ENCODE measurements at places on chromosomes 7 and 10. TPM values are rescaled to one million over a fixed set of nuclear protein-coding genes. Genes with fewer than 3 reads are reported as not detected.

Gene NT5C2
- total RNA-seq: 121 TPM

Gene CRHR2
- total RNA-seq: not detected

Gene CCDC7
- total RNA-seq: 1.0 TPM

Gene TMEM176B
- total RNA-seq: 1.8 TPM

- DNase-seq: no peak
Observed at GRCh38 chr7:15306296-15306695, 255.5 kb downstream of the AGMO start.

GRCh38 chr7:49669692-49670260 is 103.7 kb upstream of the VWC2 start:
- no peak for DNase-seq

- no peak for DNase-seq
Observed at GRCh38 chr10:1137499-1138163, 81.4 kb downstream of the WDR37 start.

DNA sequence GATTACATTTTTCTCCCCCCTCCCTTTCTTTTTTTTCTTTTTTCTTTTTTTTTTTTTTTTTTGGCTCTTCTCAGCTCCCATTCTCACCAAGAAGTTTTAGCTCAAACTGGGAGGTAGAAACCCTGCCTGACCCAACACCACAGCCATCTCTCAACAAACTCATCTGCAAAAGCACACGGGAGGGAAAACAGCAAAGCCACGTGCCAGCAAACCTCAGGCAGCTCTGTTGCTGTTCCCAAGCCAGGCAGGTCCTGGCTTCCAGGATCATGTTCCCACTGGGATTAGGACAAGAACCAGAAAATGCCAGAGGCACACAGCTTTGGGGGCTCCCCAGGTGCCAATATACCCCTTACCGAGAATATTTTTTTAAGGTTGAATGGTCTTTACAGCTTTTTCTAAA is 56.7 kb downstream of the ITIH5 start:
- DNase-seq: peak; percentile 27

- no peak for DNase-seq
Observed at GRCh38 chr7:139168479-139168878, 59.0 kb upstream of the ZC3HAV1 start.

GRCh38 chr10:17119845-17120244 is 9.8 kb downstream of the CUBN start:
- DNase-seq: no peak
